ENCODE measurements at places on chromosomes 2 and 18.

- no peak for DNase-seq
Observed at GRCh38 chr18:28439870-28440269, 262.9 kb upstream of the CDH2 start.

GRCh38 chr2:207216457-207216856 is 50.7 kb upstream of the KLF7 start:
- no peak for DNase-seq

DNA sequence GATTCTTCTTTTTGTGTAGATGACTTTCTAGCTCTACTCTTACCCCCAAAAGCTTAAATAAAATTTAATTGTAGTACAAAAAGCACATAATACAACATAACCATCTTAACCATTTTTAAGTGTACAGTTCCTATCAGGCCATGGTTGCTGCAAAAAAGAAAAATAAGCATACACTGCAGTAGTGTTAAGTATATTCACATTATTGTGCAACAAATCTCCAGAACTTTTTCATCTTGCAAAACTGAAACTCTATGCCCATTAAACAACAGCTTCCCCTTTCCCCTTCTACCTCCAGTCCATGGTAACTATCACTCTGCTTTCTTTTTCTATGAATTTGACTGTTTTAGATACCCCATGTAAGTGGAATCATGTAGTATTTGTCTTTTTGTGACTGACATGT is 18.1 kb downstream of the PPM1B start:
- no peak for DNase-seq

- no peak for DNase-seq
Observed at GRCh38 chr2:182259629-182260150, 167.1 kb downstream of the PDE1A start.

- DNase-seq: no peak
Observed at GRCh38 chr18:7638321-7638720, 71.2 kb downstream of the PTPRM start.

- DNase-seq: no peak
Observed at GRCh38 chr2:121189011-121189410, 96.0 kb downstream of the TFCP2L1 start.

- no peak for DNase-seq
Observed at GRCh38 chr18:70165936-70166335, 39.6 kb downstream of the RTTN start.

- no peak for DNase-seq
Observed at GRCh38 chr2:232058063-232058877, 96.8 kb downstream of the DIS3L2 start.
